Activated T-helper 9 cell treated with anti-CD3 and anti-CD28 coated beads, Interleukin-2, amount 50 U/mL, for 16 hours (primary cell): ENCODE measurements at places on chromosomes 1 and 21.
A peak's percentile ranks its signal among the peaks of the same experiment; 100 is the strongest.

DNA sequence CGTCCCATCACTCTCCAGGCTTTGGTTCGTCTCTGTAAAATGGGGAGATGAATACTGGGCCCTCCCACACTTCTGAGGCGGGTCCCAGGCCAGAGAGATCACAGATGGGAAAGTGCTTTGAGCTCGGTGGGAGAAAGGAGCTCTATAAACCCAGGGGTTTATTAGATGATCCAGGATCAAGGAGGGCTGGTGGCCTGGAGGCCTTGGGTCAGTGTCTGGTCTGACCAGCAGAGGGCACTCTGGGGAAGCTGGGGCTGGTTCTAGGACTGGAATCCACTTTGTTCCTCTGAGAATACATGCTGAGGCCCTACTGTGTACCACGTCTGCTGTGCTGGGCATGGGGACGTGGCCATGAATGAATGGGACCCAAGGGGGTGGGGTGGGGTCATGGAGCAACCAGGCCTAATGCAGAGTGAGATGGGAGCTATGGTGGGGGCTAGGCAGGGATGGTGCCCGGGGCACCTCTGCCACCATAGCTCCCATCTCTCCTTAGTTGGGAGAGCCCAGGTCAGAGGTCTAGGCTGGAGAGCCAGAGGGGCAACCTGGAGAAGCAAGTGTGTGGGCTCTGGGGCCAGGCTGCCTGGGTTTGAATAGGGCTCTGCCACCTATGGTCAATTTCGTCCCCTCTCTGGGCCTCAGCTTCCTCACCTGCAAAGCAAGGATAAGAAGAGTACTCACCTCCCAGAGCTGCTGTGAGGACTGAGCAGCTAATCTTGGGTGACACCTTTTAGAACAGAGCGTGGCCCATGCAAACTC is 9.0 kb upstream of the FAM131C start:
- DNase-seq, result peak; percentile 36

- no peak for DNase-seq
Observed at GRCh38 chr1:153430166-153430553, 13.8 kb downstream of the S100A7A start.

GRCh38 chr1:200040481-200041138 is 13.1 kb downstream of the NR5A2 start:
- DNase-seq, result no peak

DNA sequence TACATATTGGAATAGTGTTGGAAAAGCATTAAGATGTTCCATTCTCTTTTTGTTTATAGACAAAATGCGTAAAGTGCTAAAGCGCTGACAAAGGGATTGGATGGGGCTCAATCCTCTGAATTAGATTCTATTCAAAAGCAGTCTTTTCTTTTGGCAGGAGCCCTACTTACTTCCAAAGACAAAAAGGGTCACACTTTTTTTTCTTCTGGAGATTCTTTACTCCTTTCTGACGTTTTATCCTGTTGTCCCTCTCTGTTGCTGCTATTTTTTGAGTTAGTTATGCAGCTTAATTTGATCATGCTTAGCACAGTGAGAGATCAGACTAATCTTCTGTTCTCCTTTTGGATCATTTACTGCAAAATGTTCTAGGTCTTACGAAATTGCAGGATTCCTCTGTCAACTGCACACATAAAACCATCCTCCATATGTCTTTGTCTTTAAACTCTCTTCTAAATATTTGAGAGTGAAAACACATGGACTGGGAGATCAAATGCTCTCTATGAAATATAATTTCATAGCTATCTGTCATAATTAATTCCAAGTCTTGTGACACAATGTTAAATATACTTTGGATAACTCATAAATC is 656.4 kb upstream of the ADGRL2 start:
- DNase-seq, result no peak

DNA sequence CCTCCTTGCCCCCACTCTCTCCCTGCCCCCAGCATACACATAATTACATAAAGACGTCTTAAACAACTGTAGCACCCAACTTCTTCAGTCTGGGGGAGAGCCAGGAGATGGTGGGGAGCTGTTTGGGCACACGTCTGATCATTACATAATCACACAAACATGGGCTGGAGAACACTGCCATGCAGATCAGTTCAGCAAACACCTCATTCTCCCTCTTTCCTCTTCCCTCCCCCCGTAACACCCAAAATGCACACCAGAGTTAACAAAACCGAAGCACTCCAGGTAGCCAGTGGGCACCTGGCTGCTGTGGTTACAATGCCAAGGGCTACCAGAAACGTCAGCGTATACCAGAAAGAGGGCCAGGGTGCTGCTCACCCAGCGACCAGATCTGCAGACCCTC is 1.6 kb downstream of the HIVEP3 start:
- DNase-seq, result no peak

- DNase-seq, result no peak
Observed at GRCh38 chr21:40768056-40768455, 78.9 kb downstream of the DSCAM start.

DNA sequence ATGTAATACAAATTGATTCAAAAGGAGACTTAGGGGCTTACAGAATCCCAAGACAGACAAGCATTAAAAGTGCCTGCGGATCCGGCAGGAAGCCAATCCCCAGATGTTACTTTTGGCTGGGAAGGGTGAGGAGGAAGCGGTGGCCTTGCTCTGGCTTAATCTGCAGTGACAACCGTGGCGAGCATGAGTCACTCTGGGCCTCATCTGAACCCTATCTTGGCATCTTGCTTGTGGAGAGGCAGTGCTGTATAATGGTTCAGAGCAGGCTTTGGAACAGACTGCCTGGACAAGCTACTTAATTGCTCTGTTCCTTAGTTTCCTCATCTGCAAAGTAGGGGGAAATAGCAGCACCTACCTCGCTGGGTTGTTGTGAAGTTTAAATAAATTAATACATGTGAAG is 74.1 kb downstream of the XCL2 start:
- peak; percentile 5 for DNase-seq
